ENCODE measurements at places on chromosomes 11 and 22. TPM values are rescaled to one million over a fixed set of nuclear protein-coding genes. Genes with fewer than 3 reads are reported as not detected.
A peak's percentile ranks its signal among the peaks of the same experiment; 100 is the strongest.

GRCh38 chr11:113881856-113882255 is 6.5 kb upstream of the USP28 start:
- DNase-seq = no peak

DNA sequence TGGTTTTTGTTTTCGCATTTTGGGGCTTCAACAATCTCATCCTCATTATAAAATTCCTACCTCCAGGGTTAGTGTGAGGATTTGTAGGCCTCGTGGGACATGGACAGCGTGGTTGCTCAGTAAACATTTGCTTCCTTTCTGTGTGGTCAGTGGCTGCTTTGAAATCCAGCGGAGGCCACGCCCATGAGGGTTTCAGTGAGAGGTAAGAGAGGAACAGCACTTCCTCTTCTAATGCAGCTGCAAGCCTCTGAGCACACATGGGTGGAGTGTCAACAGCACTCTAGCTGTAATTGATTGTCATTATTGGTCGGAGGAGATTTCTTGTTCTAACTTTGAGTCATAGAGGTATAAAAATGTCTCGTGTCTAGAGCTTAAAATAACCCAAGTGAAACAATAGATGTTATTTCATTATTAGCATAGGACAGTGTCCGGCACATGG is 6.0 kb upstream of the ARHGAP42 start:
- peak; percentile 63 for DNase-seq

NAV2 gene
- 8.8 TPM for total RNA-seq

- peak; percentile 47 for DNase-seq
Measured at GRCh38 chr22:42754658-42755057, 34.0 kb upstream of the A4GALT start.

SERHL2 gene
- total RNA-seq = 1.6 TPM

All from left ventricle myocardium superior (tissue), 1 donor.